ENCODE measurements at places on chromosomes 12 and 14.

DNA sequence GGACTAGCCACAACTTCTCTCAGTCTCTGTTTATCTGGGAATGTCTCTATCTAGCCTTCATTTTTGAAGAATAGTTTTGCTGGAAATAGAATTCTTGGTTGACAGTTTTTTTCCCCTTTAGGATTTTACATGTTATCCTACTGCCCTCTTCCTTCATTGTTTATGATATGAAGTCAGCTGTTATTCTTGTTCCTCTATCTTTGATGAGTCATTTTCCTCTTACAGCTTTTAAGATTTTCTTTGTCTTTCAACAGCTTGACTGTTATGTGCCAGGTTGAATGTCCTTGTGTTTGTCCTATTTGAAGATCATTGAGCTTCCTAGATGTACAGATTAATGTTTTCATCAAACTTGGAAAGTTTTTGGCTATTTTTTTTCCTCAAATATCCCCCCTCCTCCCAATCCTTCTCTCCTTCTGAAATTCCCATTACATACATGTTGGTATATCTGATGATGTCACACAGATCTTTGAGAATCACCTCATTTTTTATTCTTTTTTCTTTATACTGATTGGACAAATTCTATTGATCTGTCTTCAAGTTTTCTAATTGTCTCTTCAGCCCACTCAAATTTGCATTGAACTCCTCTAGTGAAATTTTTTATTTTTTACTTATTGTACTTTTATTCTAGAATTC, 4.5 kb upstream of the GOLGA5 start:
- no peak for DNase-seq

DNA sequence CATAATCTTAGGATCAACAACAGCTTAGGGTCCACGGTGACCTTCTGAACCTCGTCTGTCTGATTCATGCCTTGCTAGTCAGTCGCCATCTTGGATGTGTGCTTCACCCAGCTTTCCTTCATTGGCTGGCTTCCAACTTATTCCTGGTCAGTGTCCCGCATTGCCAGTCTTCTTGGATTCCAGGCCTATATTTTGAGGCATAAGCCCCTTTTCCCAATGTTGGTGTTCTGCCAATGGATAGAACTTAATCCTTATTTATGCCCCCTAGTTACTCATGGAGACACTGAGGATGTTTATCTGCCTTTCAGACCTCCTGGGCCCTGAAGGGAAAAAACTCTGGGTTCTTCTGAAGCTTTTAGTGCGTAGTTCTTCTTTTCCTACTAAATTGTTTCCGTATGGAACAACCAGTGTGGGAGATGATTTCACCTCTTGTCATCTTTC, 5.8 kb downstream of the JDP2 start:
- no peak for DNase-seq

GRCh38 chr12:116820064-116820656, 61.1 kb downstream of the HRK start:
- DNase-seq = no peak

GRCh38 chr12:68117661-68118060, 41.9 kb downstream of the IFNG start:
- no peak for DNase-seq

- DNase-seq = no peak
Measured at GRCh38 chr14:52131640-52132320, 62.9 kb upstream of the NID2 start.

DNA sequence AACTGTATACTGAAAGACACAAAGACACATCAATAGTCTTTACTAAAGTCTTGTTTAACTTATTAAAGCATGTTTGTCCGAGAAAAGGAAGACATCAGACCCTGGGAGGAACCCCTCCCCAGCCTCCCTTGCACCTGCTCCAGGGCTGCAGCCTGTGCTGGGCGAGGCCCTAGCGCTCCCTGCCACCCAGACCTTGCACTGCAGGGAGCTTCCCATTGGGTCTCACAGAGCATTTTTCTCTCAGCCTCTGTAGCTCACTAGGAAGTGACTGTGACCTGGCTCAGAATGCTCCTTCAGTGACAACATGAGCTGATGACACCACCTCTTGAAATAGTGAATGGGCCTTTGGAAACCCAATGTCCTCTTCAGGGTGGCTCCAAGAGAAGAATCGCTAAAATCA, 461.2 kb downstream of the TMEM121 start:
- DNase-seq = no peak

DNA sequence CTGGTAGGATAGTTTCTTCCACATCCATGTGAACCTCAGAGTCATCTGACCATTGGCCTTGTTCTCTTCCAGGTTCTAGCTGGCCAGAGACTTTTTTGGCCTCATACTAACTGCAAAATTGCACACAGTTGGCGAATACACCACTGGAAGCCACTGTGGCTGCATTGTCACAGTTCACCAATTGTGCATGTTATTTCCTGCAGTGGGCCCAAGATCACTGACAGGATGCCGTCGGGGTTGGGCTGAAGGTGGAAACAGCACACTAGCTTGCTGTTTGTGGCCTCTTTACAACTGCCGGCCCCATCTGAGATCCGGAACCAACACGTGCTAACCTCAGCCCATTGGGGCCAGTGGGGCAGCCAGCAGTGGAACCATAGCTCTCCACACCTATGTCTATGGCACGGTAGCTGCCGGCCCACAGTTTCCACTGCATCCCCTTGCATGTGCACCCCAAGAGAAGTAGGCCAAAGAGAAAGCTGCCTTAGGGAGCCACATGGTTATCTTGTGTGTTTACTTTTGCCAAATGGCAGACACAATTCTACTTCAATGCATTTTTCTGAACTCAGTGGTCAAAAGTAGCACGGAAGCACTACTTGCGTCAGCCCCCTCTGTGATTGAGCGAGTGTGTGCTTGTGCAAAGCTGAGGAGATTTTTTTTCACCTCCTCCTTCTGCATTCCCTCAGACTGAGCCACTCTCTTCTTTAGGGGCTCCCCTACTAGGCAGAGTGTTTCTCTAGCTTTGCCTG, 464.0 kb downstream of the RAD51B start:
- peak; percentile 89 for DNase-seq

DNA sequence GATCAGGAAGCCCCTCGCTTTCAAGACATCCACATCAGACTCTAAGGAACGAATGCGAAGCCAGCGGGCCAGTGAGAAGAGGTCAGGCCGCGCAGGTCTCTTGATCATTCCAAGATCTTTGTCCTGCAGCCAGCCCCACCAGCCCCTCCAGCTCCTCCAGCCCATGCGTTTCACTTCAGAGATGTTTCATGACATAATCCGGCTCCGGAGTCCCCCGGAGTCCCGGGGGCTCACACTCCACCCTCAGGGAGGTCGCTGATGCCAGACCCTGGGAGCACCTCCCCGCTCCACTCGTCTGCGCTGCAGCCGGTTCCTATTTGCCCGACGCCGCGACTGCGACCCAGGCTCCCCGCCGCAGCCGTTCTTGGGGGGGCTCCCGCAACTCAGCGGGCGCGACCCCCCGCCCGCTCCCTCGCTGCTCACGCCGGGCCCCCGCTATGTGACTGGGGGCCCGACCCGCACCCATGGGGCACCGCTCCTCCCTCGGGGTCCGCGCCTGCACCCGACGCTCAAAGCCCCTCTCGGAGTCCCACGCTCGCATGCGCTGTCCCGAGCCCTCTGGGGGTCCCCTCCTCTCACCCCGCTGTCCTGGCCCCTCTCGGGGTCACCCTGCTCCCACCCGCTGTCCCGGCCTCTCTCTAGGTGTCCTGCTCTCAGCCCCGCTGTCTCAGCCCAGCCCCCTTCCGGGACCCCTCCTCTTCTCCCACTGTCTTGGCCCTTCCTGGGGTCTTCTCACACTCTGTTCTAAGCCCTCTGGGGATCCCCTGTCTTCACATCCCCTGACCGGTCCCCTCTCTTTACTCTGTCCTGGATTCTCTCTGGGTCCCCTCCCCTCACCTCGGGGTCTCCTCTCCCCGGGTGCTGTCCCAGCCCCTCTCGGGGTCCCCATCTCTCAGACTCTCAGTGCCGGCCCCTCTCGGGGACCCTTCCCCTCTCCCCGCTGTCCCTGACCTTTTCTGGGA, 1.1 kb downstream of the TAOK3 start:
- no peak for DNase-seq

GRCh38 chr14:63918411-63918810, 65.6 kb downstream of the SYNE2 start:
- DNase-seq = no peak

DNA sequence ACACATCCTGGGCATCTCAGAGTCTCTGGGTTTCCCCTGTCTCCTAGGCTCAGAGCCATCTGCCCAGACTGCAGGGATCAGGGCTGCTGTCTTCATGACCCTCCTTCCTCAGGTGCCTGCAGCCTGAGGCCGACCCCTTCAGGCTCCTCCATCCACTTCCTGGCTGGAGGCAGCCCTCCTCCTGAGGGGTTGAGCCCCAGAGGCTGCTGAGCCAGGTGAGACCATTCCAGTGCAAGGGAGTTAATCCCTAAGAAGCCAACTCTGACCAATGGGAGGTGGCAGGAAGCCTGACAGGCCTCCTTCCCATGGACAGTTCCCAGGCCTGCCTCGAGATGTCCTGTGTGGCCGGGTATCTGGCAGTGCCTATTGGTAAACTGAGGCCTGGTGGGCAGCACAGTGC, 8.4 kb upstream of the PPP4R4 start:
- DNase-seq = no peak
